ENCODE measurements at places on chromosomes 6 and 20.

DNA sequence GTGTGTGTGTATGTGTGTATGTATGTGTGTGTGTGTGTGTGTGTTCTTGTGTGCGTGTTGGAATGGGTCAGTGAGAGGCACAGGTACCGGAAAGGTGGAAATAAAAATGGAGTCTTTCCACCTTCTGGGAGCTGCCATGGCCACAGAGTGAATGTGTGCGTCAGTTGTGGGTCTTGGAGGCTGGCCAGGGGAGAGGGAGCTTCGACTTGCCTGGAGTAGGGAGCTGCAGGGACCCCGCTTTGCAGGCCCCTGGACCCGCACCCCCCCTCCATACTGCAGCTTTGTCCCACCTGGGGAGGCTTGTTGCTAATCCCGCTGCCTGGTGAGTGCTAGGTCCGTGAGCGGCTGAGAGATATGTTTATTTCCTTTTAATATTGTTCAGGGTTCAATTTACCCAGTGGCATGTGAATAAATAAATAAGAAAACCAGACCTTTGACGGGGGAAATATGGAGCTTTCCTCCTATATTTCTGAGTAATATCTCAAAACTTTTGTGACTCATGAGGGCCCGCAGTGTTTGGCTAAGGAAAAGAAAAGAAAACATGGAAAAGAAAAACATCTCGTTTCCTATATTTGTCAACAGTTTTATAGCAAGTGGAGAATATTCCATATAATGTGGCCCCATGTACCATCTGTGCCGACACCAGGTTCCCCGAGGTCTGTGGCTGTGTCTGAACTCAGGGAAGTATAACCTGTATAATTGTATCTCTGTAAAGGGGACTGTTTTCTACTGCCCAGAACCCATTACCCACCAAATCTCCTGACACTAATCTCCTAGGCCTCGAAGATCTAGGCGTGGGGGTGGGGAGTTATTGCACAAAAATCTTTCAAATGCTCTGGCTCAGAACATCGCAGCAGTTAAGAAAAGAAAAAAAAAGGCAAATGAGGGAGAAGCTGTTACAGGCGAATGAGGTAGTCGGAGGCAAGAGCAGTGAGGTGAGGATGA, 24.6 kb upstream of the CCDC167 start:
- DNase-seq = no peak

DNA sequence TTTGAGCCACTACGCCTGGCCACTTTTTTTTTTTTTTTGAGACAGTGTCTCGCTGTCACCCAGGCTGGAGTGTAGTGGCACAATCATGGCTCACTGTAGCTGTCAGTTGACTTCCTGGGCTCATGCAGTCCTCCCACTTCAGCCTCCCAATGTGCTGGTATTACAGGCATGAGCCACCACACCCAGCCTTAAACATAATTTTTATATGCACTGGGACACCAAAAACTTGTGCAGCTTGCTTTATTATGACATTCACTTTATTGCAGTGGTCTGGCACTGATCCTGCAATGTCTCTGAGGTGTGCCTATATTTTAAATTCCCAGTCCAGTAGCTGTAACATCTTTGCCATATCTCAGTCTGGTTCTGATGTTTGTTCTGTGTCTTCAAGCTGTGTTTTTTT, 34.7 kb downstream of the KAT14 start:
- no peak for DNase-seq

GRCh38 chr20:2342243-2342642, 38.5 kb upstream of the TGM6 start:
- DNase-seq = no peak

DNA sequence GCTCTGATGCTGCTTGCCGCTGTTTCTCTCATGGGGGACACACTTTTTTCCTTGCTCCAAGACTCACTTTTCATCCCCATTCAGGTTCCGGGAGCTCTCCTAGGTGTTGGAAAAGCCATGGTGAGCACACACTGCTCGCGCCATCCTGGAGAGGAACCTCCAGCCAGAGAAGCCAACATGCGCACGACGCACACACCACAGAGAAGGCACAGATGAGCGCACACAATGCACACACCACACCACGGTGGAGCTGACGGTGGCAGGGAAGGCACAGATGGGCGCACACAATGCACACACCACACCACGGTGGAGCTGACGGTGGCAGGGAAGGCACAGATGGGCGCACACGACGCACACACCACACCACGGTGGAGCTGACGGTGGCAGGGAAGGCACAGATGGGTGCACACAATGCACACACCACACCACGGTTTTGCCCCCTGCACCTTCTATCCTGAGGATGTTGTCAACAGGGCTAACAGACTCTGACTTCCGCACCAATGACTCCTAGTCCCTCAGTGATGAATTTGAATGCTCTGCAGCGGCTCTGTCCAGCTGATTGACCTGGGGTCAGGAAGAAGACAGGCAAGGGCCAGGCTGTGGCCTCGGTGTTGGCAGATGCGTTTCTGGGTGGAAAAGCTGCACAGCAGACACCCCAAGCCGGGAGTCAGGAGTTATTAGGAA, 154.7 kb downstream of the ERMARD start:
- no peak for DNase-seq

GRCh38 chr6:145491126-145491525, 244.2 kb downstream of the EPM2A start:
- no peak for DNase-seq

- DNase-seq = no peak
These were observed 483.1 kb upstream of the JAG1 start for GRCh38 chr20:11156922-11157321.

DNA sequence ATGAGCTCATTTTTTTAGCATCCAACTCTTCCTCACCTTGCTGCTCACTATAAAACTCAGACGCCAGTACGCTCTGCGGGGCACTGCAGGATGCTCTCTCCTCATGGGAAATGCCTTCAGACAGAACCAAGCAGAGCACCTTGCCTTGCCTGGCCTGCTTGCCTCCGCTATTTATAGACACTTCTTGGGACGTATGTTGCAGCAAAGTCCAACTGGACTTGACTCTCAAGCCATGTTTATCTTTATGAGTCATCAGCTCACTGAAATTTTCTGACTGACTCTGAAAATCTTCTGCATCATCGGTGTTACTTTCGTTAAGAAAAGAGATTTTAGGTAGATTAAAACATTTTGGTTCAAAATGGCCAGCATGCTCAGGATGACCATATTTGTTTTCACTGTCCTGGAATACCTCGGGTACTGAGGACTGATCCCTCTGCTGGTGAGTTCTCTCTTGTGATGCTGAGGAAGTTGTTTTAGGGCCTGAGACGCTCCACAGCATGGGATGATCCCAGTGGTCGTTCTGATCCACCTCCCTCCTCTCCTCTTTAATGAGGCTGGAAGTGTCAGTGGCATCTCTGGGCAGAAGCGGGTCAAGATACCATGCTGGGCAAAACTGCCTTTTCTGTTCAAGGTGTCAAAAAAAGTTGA, 204.5 kb downstream of the KIF16B start:
- no peak for DNase-seq

- DNase-seq = no peak
These were observed 998 bp downstream of the BMP2 start for GRCh38 chr20:6768228-6769140.
